ENCODE measurements at places on chromosomes 6 and 20. TPM values are rescaled to one million over a fixed set of nuclear protein-coding genes. Genes with fewer than 3 reads are reported as not detected.

SIRPG gene
- not detected for total RNA-seq

DNA sequence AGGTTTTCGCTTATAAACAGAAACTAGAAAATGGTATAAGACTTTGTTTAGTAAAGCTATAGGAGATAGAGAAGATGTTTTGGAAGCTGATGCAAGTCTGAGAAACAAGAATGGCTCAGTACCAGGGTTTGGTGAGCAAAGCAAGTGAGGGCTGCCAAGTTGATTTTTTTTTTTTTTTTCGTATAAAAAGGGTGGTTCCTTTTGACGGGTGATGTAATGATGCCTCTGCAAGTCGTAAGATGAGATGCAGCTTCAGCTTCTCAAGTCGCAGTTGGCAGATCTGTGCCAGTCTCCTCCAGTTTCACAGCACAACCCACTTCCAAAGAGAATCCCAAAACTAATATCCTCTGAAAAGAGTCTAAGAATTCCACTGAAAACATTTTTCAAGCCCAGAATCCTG is 252.8 kb upstream of the CDH4 start:
- DNase-seq: no peak

ZNF311 gene
- total RNA-seq: 0.17 TPM

- DNase-seq: no peak
These were observed 281.2 kb upstream of the JAG1 start for GRCh38 chr20:10954908-10955580.

GRCh38 chr20:61866165-61866564 is 199.5 kb downstream of the TAF4 start:
- DNase-seq: no peak

GRCh38 chr6:96913621-96914020 is 10.9 kb upstream of the KLHL32 start:
- no peak for DNase-seq

INSM1 gene
- not detected for total RNA-seq

DNA sequence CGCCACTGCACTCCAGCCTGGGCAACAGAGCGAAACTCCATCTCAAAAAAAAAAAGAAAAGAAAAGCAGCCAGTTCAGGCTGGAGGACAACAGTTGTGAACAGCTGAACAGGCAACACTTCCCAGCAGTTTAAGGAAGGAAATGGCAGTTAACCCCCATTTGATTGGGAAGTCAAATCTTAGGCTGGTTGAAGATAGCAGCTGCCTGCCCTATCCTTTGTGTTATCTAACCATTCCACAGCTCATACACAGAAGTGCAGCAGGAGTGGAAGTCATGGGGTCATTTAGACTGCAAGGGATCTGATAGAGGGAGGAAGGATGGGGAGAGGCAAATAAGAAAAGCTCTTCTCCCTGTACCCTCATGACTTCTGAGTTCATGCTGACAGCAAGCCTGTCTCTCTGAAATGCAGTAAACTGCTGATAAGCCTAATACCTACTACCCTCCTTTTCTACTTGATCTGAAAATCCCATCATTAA is 35.3 kb downstream of the KCTD20 start:
- no peak for DNase-seq

HCRTR2 gene
- total RNA-seq: not detected

DNA sequence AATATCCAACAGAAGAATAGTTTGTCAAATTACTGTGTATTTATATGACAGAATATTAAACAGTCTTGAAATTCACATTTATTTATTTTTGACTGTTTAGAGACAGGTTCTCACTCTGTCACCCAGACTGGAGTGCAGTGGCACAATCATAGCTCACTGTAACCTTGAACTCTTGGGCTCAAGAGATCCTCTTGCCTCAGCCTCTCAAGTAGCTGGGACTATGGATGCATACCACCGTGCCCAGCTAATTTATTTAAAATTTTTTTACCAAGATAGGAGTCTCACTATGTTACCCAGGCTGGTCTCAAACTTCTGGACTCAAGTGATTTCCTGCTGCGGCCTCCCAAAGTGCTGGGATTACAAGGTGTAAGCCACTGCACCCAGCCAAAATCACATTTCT is 57.4 kb downstream of the NINL start:
- DNase-seq: no peak

GRCh38 chr20:43438578-43439316 is 18.9 kb upstream of the SRSF6 start:
- DNase-seq: no peak

DNA sequence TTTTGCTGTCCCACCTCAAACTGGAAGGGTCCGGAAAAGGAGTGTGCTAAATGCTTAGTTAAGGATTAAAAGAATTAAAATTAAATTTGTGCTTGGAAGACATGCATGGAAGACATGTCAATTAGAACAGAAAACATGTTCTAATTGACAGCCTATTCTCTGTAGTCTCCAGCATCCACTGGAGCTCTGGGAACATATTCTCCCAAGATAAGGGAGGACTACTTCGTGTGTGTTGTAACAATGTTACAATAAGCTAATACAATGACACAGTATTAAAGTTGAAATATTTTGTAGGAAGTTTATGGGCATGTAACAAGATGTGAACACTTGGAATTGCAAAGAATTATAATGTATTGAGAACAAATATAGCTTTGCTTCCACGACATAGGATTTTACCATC is 567.4 kb upstream of the CITED2 start:
- DNase-seq: no peak

ANKRD6 gene
- total RNA-seq: 9.1 TPM

DNA sequence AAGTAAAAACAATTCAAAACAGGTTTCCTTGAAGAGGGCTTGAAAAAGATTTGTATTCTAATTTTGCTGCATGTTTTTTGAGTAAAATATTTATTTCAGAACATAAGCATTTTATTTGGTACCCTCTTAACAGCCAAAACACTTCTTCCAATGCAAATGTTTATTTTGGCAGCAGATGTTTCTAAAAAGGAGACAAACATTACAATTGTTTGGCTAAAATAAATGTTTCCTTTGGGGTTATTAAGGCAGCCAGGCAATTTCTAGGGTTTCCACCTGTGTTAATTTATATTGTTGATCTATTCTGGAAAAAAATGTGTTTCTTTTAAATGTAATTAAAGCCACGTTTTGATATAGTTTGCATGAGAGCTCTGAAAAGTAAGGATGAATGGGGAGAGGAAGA is 56.6 kb downstream of the ARID1B start:
- DNase-seq: no peak

- DNase-seq: peak; percentile 87
These were observed 6.6 kb downstream of the APOBEC2 start for GRCh38 chr6:41059556-41059955.

TRIM40 gene
- total RNA-seq: not detected

- DNase-seq: no peak
These were observed 28.6 kb downstream of the DDX27 start for GRCh38 chr20:49247792-49248191.

GRCh38 chr6:111806165-111806547 is 67.1 kb downstream of the FYN start:
- DNase-seq: no peak

DNA sequence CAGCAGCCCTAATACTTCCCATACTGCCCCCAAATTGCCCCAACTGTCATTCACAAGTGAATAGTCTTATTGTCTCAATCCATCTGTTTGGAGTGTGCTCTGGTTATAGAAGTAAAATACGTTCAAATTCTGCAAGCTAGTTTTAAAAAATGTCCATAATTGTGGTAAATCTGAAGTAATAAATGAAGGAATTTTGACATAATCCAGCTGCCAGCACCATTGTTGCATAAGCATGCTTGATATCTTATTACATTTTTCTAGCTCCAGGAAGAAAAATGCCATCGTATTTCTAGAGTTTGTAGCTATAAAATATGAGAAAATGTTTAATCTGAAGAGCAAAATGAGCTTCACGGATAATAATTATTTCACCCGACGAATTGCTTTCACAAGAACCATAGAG is 664.7 kb downstream of the RFPL4B start:
- DNase-seq: no peak

DNA sequence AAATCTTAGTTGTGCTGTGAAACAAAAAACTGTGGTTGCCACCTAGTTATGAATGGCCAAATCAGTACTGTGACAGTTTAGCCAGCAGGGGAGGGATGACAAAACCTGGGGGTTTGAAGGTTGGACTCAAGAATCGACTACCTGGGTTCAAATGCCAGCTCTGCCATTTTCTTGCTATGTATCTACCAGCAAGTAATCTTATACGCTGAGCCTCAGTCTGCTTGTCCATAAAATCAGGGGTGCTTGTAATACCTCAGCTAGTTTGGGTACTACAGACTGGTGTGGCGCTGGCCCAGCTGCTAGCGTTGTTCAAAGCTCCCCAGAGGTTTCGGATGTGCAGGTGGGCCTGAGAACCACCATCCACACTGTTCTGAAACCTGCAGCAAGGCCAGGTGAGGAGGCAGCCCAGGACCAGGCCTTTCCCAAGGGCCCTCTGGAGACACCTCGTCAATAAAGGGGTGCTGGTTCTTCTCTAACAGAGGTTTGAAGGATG is 40.4 kb downstream of the TRAM2 start:
- DNase-seq: no peak

GRCh38 chr6:159105716-159106115 is 60.9 kb upstream of the TAGAP start:
- no peak for DNase-seq

DNA sequence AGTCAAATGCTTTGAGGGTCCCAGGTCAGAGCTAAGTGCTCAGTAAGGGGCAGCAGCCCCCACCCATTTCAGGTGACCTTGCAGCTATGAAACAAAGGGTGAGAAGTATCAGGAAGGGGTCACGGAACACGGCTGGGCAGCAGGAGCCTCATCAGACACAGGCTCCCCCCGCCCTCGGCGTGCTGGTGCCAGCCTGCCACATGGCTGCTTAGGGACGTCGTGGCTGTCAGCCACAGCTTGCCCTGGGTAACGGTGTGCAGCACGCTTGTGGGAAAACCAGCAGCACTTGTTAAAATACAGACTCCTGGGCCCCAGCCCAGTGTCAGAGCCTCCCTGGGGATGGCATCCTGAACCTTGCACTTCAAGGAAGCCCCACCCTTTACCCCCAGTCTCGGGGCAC is 39.3 kb downstream of the SSR1 start:
- DNase-seq: no peak

DNA sequence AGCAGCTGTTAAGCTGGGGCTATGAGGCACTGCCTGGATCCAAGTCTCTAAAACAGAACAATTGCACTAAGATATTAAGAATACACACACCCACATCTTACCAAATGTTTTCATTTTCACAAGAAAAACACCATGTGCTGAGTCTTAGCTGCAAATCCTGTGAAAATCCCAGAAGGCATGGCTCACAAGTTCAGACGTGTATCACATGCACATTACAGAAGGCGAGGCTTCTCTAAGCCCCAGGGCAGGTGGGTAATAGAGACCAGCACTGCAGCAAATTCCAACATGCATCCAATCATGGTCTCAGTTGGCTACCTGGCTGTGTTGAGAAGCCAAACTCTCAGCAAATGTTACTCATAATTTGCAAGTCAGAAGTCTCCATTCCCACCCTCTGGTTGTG is 16.2 kb upstream of the CST3 start:
- peak; percentile 45 for DNase-seq

GRCh38 chr20:14214046-14214445 is 123.4 kb downstream of the FLRT3 start:
- no peak for DNase-seq

- no peak for DNase-seq
These were observed 28.8 kb downstream of the PTPRT start for GRCh38 chr20:43160941-43161340.

LST1 gene
- 7.9 TPM for total RNA-seq

DNA sequence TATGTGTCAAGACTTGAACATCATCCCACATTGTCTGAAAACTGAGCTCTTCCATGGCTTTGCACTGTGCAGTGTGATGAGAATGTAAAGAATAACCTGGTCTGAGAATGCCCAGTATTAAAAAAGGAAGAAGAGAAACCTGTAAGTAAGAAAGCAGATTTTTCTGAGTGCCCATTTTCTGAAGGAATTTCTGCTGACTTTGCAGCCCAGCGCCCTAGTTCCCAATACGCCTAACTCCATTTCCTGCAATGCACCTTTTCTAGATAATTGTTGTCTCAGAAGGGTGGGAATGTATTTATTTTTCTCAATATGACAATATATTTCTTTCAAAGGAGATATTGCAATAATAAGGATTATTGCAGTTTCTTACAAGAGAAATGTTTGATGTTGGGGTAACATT is 231.5 kb downstream of the HAO1 start:
- DNase-seq: no peak

GRCh38 chr6:34888514-34888856 is 570 bp upstream of the ANKS1A start:
- DNase-seq: no peak

DNA sequence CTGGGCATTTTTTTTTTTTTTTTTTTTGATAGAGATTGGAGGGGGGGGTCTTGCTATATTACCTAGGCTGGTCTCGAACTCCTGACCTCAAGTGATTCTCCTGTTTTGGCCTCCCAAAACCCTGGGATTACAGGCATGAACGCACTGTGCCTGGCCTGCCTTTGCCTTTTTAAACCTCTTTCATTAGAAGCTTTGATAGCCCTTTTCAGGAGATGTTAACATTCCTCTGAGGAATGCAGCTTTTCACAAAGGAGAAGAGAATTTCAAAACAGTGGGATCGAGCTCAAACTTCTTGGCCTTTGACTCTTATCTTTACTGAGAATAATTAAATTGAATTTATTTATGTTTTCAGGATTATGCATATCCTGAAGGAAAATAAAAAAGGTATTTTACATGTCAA is 31.3 kb downstream of the SLC26A8 start:
- no peak for DNase-seq

GRCh38 chr6:24494821-24495795 is at the start of gene ALDH5A1:
Gene ALDH5A1 (plus strand): TSS chr6:24494969. CDS start chr6:24494997, 28 bp downstream.
- DNase-seq: no peak

- no peak for DNase-seq
These were observed 352.9 kb downstream of the ESR1 start for GRCh38 chr6:152160346-152160745.

VSTM2L gene
- total RNA-seq: 11.1 TPM

- no peak for DNase-seq
These were observed 40.6 kb downstream of the SH3BGRL2 start for GRCh38 chr6:79671600-79672266.

PGC gene
- 0.92 TPM for total RNA-seq

DNA sequence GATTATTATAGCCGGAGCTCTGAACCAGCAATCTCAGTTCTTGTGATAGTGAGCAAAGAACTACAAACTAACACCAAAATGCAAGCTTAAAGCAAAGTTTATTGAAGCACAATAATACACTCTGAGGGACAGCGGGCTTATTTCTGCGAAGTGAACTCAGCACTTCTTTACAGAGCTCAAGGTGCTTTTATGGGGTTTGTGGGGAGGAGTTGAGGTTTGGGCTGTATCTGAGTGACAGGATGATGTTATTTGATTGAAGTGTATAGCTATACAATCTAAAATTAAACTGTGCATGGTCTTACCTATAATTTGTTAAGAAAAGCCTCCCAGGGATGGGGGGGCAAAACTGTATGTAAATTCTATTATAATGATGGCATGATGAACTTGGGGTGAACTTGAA is 1.0 kb upstream of the HFE start:
- no peak for DNase-seq

GRCh38 chr6:47241742-47242482 is 67.8 kb downstream of the TNFRSF21 start:
- DNase-seq: no peak

HMGN3 gene
- 61.0 TPM for total RNA-seq

GRCh38 chr6:145897552-145897951 is 66.6 kb downstream of the SHPRH start:
- no peak for DNase-seq
